ENCODE measurements at places on chromosomes 5 and 9. TPM values are rescaled to one million over a fixed set of nuclear protein-coding genes. Genes with fewer than 3 reads are reported as not detected.

DNA sequence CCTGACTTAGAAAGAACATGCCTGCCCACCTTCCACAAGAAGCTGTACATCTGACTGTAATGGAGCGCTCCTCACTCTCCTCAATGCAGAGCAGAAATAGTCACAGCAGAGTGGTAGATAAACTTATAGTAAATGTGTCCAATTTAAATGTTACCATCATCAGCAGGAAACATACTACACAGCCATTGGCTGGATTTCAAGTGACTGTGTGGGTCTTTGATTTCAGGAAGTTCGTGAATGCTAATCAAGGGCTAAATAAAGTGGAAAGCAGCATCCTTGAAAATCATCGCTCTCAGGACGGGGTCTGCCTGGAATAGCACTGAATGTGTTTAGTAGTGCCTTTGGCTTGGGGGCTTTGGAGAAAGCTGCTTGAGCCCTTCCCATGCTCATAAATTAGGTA is 32.4 kb upstream of the CRHBP start:
- H3K4me1 ChIP-seq, result no peaks in the 10 kb centered on the region
- no peak overlapping the region for H3K4me3 ChIP-seq

- no peak overlapping the region for H3K4me3 ChIP-seq
- H3K27ac ChIP-seq, result no peak overlapping the region
- no peaks in the 10 kb centered on the region for H3K4me1 ChIP-seq
- no peak for DNase-seq
- H3K36me3 ChIP-seq, result no peaks in the 10 kb centered on the region
These were observed 258.4 kb upstream of the DAPK1 start for GRCh38 chr9:87239312-87239711.

DNA sequence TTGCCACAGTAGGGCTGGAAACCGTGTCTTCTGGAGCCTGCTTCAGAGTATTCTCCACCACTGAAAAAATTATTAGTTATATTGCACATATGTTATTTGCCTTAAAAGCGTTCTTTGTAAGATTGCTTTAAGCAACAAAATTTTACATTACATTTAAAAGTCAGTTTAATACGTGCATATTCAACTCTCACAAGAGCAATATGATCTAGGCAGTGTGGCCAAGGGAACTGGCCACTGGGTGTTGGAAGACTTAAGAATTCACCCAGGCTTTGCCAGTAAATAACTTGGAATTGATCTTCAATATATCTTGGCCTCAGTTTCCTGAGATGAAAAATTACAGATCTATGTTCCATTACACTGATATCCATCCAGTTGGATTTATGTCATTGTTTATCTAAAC is 694.4 kb downstream of the EFNA5 start:
- DNase-seq, result no peak
- H3K27ac ChIP-seq, result no peak overlapping the region
- no peaks in the 10 kb centered on the region for H3K36me3 ChIP-seq

DNA sequence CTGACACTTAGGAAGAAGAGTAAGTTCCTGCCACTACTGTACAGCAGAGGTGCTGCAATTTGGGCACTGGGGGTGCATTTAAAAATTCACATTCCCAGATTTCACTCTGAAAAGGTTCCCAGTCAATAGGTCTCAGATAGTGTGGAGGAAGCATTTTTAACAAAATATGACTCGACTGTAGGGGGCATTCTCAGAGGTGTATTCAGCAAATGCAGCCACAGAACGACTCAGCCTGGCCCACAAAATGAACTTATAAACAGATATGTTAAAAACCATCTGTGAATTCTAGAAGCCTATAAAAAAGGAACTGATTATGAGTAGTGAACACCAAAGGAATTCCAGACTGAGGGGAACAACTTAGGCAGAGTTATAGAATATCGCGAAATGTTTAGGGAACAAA is 31.1 kb downstream of the MLLT3 start:
- no peak overlapping the region for H3K4me3 ChIP-seq
- H3K27me3 ChIP-seq, result no peaks in the 10 kb centered on the region
- H3K4me1 ChIP-seq, result peaks cover 13% of the 10 kb centered on the region
- no peak overlapping the region for H3K27ac ChIP-seq

Gene FCN2
- total RNA-seq, result not detected

DNA sequence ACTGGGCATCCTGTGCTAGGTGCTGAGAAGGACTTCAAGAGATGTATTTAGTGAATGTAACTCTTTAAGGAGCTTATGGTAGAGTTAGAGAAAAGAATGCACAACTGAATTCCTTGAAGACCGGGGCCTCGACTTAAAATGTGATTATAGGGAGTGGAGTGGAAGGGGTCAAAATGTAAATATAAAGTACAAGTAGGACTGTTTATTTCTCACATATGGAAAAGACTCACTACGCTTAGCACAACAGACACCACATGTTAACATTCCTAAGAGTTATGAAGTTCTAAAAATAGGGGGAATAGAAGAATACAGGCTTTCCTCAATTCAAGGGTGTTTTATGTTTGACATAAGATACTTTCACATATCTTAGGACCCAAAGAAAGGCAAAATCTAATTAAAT is 117.8 kb upstream of the OSMR start:
- no peak for DNase-seq
- no peaks in the 10 kb centered on the region for H3K36me3 ChIP-seq
- no peaks in the 10 kb centered on the region for H3K4me1 ChIP-seq
- H3K4me3 ChIP-seq, result no peak overlapping the region

Gene ADAMTS13
- total RNA-seq, result 1.4 TPM

DNA sequence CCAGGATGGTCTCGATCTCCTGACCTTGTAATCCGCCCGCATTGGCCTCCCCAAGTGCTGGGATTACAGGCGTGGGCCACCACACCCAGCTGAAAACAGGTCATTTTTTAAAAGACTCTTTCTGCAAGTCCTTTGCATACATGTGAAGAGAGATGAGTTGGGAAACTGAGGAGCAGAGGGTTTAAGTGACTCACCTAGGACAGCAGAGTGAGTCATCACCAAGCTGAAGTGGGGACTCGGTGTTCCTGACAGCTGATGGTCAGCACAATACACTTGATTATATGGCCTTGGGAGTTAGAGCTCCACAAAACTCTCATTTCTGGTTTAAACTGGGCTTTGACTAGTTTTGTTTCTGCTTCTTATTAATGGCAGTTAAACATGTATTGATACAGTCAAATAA is 38.1 kb upstream of the SSBP2 start:
- H3K27me3 ChIP-seq, result no peaks in the 10 kb centered on the region
- H3K4me1 ChIP-seq, result no peaks in the 10 kb centered on the region

DNA sequence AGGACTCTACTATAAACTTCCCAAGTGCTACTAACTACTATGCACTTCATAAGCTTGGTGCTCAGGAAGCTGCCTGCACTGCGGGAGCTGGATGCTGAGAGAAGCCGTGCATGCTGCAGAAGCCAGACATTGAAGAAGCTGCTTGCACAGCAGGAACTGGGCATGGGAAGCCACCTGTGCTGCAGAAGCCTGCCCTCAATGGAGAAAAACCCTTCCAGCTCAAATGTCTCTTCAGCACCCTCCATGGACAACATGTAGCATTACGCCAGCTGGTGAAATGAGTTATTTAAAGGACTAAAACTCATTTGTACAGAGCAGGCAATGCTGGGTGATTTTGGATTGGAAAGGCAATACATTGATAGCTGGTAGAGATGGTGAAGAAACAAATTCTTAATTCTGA is 247.2 kb downstream of the KIF4B start:
- H3K36me3 ChIP-seq, result no peaks in the 10 kb centered on the region
- H3K27ac ChIP-seq, result no peak overlapping the region
- no peak for DNase-seq
- H3K4me1 ChIP-seq, result no peaks in the 10 kb centered on the region

DNA sequence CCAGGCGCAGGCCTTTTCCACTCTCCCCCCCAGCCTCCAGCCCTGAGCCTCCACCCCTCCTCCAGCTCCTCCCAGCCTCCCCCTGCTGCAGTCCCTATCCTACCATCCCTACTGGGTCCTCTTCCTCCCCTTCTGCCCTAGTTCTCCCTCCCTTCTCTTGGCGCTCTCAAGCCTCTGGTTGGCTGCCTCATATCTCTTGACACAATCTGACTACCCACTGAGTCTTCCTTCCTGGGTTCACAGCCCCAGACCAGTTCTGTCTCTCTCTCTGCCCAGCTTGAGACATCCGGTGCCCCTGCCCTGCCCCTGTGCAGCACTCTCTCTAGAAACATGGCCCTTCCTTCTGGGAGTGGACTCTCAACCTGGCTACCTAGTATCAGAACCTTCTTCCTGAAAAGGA is 76.2 kb downstream of the TSPAN17 start:
- H3K4me1 ChIP-seq, result peaks cover 7% of the 10 kb centered on the region
- no peak for DNase-seq
- no peaks in the 10 kb centered on the region for H3K36me3 ChIP-seq
- H3K4me3 ChIP-seq, result no peak overlapping the region
- H3K27ac ChIP-seq, result no peak overlapping the region

- H3K4me1 ChIP-seq, result peaks cover 37% of the 10 kb centered on the region
- peaks cover 18% of the 10 kb centered on the region for H3K36me3 ChIP-seq
- H3K4me3 ChIP-seq, result peak overlapping the region; percentile 90
- no peaks in the 10 kb centered on the region for H3K27me3 ChIP-seq
- peak; percentile 41 for DNase-seq
These were observed 1.5 kb upstream of the TESK1 start for GRCh38 chr9:35603506-35603985.

Measured in activated CD8-positive, alpha-beta T cell treated with anti-CD3 and anti-CD28 coated beads, Interleukin-2, amount 10 ng/mL, durations not matched to agents 7 days and 5 days (primary cell).